ENCODE measurements at places on chromosomes 11 and 22. TPM values are rescaled to one million over a fixed set of nuclear protein-coding genes. Genes with fewer than 3 reads are reported as not detected.

Gene LMO2
- total RNA-seq = 17.1 TPM

Gene C22orf15
- total RNA-seq = not detected

Gene SMIM38
- 0.41 TPM for total RNA-seq

Gene STK33
- 7.3 TPM for total RNA-seq

Gene PARVG
- 0.41 TPM for total RNA-seq

Gene UBQLNL
- under 0.01 TPM for total RNA-seq

Gene CADM1
- total RNA-seq = 195 TPM

Gene DMC1
- total RNA-seq = 4.5 TPM

Gene TNNT3
- not detected for total RNA-seq

Gene SULT4A1
- total RNA-seq = 47.7 TPM

Gene MS4A3
- 0.41 TPM for total RNA-seq

Gene MUC2
- total RNA-seq = not detected

Gene PKP3
- not detected for total RNA-seq

Gene TUT1
- 4.5 TPM for total RNA-seq
